AG08396 (cell line): ENCODE measurements at places on chromosomes 13 and 19.
A peak's percentile ranks its signal among the peaks of the same experiment; 100 is the strongest.

DNA sequence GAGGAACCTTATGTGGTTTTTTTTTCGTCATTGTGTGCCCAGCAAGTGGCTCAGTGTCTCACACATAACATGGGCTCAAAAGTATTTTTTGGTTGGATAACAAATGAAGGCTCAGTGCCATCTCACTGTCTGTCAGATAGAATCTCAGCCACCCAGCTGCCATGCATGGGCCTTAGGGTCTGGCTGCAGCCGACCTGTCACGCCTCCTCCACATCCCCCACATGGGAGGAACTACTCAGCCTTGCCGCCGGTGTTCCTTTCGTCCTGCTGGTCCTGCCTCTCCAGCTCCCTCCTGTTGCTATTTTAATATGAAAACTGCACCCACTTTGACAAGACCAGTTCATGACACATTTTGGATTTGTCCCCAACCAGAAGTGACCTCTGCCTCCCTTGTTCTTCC, 121.2 kb downstream of the SHISA2 start:
- DNase-seq, result no peak

- no peak for DNase-seq
Observed at GRCh38 chr13:110394371-110394841, 87.3 kb downstream of the COL4A2 start.

- no peak for DNase-seq
Observed at GRCh38 chr13:82294226-82294625, 1588.0 kb downstream of the SLITRK1 start.

DNA sequence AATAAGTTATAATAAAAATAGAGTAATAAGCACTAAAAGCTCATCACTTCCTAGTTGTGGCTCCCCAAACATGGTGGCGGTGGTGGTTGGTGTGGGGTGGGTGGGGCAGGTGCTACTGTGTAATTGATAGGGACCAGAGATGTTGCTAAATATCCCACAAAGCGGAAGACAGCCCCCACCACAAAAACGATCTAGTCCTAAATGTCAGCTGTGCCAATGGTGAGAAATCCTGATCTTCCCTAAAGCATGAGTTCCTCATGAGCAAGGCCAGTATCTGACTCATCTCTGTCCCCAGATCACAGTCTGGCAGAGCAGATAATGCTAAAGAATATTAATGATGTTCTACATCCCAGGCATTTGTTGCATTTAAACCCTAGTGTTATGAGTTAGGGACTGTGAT, 1.9 kb upstream of the EDDM13 start:
- no peak for DNase-seq

GRCh38 chr13:85976242-85976641, 177.0 kb upstream of the SLITRK6 start:
- no peak for DNase-seq

DNA sequence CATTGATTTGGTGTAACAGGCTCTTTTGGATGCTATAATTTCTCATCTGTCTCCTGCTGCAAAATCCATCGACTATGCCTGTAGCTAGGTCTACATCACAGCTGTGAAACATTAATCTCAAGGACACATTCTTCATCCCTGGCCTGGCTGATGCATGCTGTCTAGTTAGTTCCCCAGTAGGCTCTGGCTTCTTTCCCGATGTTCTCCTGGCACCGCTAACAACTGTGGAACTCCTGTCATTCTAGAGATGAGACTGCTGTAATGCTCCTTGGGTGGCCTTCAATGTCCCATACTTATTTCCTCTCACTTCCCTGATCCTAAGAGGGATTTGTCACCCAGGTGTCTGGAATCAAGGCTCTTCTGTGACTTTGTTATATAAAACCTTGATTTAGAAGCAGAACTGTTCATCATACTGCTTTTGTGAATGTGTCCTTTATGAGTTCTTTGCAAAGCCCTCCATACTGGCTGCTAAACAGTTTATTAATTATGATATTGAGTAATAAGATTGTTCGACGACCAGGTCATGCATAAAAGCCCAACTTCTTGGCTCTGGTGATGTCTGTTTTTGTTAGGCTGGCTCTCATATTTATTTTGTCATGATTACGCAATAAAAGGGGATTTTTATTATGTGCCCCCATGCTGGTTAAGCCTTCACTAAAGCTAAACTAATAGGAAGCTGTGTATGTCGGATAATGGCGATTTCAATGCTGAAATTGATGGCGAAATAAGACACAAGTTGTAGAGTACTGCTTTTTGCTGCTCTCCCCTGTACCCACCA, 227.5 kb downstream of the DCT start:
- DNase-seq, result peak; percentile 14

- DNase-seq, result no peak
Observed at GRCh38 chr19:41626877-41627276, at the start of gene CEACAM4. Gene CEACAM4, minus strand, starts transcription at chr19:41627074. Its CDS starts 111 bp downstream, at chr19:41626963.
